Stimulated activated CD8-positive, alpha-beta memory T cell treated with anti-CD3 and anti-CD28 coated beads, Interleukin-2, amount 100 ng/mL, for 1 hour (primary cell): ENCODE measurements at places on chromosomes 3 and 15.

DNA sequence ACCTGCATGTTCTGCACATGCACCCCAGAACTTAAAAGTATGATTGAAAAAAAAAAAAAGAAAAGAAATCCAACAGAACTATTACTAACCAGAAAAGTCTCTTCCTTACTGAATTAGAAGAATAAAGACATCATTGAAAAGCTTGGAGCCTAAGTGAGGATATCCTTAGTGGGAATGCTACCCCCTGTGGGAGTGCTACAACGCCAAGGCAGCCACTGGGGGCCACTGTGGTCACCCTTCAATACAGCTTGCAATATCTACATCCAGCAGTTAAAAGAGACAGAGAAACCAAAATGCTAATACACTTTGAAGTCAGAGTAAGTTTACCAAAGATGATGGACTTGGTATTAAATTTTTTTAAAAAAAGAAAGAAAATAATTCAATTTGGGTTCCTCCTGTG is 292.0 kb downstream of the PLCL2 start:
- no peak for DNase-seq

GRCh38 chr3:76321614-76322013 is 536.3 kb upstream of the ZNF717 start:
- no peak for DNase-seq

DNA sequence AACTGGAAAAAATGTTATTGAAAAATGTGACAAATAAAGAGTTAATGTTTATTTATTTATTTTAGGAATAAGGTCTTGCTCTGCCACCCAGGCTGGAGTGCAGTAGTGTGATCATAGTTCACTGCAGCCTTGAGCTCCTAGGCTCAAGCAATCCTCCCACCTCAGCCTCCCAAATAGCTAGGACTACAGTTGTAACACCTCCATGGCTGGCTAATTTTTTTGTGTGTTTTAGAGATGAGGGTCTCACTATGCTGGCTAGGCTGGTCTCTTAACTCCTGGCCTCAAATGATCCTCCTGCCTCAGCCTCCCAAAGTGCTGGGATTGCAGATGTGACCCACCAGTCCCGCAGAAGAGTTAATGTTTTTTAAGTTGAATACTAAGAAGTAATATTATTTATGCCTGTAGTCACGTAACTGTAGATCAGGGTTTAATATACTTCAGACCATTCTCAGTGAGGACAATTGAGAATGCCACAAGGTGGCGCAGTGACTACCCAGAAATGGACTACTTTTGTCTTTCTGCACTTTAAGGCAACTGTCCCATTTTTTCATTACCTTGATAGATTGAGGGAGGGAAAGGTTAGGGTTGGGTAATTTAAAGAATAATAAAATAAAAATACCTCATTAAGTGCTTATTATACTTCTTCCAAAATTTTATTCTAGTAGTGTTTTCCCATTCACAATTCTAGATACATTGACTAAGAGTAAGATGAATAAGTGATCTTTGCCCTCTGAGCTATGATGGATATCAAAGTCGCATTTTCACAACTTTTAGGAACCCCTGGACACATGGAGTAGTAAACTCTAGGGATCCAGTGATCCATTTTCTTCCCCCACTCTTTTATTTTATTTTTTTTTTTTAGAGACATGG is 6.0 kb downstream of the MUC13 start:
- peak; percentile 20 for DNase-seq

- DNase-seq = no peak
These were observed 2.9 kb upstream of the RBM6 start for GRCh38 chr3:49937090-49937489.

DNA sequence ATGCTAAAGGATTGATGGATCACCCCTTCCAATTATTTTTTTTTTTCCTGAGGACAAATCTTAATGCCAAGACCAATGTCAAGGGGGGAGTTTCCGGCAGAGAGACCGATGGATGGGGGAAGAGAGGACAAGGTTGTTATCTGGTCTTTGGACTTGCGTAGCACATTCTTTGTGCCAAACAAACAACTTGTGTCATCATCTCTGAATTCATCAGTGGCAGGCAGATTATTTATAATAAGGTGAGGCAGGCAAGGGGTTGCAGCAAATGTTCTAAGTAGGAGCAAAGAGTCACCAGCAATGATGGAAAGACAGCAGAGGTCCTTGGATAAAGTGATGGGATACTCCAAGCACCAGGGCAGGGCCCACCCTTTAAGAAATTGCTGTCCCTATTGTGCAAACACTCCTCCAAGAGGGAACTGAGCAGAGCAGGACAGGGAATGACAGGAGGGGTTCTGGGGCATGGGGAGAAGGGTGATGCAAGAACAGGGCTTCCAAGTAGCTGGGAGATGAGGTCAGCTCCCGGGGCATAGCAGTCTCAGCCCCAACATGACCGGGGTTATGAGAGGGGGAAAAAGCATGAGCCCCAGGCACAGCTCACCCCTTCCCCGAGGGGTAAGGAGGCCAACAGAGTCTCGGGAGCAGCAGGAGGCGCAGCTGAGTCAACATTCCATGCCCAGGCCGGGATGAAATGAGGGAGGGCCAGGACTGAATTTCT is 57.4 kb downstream of the ANXA2 start:
- no peak for DNase-seq

DNA sequence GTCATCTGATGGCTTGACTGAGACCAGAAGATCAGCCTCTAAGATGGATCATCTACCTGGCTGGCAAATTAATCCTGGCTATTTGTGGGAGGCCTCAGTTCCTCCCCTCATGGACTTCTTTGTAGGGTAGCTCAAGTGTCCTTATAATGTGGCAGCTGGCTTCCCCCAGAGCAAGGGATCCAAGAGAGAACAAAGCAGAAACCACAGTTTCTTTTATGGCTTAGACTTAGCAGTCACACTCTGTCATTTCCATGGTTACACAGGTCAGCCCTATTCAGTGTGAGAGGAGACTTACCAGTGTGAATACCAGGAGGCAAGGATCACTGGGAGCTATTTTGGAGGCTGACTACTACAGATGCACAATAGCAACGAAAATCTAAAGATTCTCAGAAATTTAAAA is 15.3 kb upstream of the ARL14 start:
- no peak for DNase-seq

- no peak for DNase-seq
These were observed 43.5 kb downstream of the PHC3 start for GRCh38 chr3:170137986-170138385.

- DNase-seq = no peak
These were observed 79.8 kb downstream of the CNTN6 start for GRCh38 chr3:1172644-1173043.

DNA sequence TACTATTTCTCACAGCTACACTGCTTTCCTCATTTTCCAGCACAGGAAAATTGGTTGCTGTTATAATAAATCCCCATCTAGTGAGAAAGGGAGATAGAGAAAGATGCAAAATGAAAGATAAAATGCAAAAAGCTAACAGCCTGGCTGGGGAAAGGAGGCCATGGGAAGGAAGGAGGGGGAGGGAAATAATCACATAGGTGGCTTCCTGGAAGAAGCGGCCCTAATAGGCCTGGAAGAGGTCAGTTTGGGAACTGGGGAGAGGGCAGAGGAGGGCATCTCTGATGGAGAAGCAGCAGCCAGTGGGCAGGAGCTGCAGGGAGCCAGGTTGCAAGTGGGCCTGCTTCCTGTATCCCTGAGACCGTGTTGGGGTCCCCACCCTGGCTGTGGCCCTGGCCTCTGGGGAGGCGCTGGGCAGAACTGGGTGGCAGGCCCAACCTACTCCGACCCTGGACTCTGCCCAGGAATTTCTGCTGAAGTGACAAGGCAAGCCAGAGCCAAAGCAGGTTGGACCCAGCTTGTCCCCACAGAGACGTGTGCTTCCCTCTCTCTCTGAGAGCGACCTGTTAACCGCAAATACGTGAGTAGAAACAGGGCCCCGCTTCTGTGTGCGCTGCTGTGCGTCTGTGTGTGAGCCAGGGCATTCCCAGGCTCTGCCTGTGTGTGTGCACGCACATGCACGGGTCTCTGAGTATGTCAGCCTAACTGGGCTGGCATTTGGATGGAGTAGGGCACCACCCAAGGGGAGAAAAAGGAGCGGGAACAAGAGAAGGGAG is 1.9 kb downstream of the SLC28A1 start:
- DNase-seq = no peak

GRCh38 chr15:44219073-44219472 is 24.0 kb upstream of the FRMD5 start:
- DNase-seq = no peak

- DNase-seq = no peak
These were observed 186.9 kb upstream of the TLE3 start for GRCh38 chr15:70284438-70285214.

GRCh38 chr3:80259736-80260135 is 491.9 kb upstream of the ROBO1 start:
- DNase-seq = no peak

DNA sequence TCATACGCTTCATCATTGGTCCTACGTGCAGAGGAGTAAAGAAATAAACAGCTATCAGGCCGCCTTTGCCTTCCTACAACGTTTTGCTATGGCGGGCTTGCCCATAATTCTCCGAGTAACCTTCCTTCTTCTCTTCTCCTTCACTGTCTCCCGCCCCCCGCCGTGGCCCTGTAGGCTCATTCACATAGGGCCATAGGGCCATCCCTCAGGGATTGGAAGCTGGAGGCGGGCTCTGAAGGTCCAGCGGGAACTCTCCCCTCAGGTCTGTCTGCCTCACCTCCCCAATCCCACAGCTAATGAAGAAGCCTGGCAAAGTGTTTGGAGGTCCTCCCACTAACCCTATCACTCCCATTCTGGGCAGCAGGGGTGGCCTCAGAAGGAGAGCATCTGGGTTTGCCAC is 43.6 kb downstream of the SEMA5B start:
- DNase-seq = no peak

GRCh38 chr3:196117809-196118208 is 35.9 kb upstream of the TFRC start:
- no peak for DNase-seq

- no peak for DNase-seq
These were observed 22.2 kb upstream of the FBN1 start for GRCh38 chr15:48667701-48668100.

GRCh38 chr3:149806171-149806778 is 6.7 kb upstream of the RNF13 start:
- DNase-seq = no peak

DNA sequence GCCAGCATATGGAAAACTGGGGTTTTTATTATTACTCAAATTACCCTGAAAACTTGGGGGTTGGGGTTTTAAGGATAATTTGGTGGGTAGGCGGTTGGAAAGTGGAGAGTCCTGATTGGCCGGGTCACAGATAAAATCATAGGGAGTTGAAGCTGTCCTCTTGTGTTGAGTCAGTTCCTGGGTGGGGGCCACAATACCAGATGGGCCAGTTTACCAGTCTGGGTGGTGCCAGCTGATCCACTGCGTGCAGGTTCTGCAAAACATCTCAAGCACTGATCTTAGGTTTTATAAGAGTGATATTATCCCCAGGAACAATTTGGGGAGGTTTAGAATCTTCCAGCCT is 4.9 kb upstream of the ZNF662 start:
- no peak for DNase-seq

DNA sequence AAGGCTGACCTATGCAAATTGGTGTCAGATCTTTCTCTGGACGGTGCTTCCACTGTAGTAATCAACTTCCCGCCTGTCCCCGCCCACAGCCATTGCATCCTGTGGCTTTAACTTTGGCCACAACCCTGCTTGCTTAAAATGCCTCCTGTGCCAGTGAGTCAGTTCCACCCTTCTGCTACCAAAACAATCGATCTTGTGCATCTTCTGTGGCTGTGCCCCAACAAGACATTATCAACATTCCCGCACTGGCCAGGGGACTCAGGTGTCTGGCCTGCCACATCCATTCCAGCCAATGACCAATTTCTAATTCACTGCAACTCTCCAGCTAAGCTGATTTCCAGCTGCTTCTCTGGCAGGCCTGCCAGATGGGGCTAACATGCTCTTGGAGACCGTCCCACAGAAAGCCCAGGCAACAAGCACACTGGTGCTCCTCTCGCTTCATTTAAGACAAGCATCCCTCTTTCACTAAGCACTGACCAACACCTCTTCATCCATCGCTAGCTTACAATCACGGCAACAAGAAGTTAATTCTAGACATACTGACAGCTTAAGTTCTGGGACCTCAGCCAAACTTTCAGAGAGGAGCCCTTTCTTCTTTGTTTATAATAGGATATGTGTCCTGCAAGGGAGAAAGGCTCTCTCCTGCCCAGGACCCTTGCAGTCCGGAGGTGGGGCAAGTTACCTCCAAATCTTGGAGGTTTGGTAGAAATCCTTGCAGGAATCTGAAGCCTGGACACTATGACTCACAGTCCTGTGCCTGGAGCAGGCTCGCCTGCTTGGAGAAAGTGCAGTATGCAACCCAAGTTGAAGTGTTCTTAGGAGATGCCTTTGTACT is 6.7 kb downstream of the CA12 start:
- no peak for DNase-seq

DNA sequence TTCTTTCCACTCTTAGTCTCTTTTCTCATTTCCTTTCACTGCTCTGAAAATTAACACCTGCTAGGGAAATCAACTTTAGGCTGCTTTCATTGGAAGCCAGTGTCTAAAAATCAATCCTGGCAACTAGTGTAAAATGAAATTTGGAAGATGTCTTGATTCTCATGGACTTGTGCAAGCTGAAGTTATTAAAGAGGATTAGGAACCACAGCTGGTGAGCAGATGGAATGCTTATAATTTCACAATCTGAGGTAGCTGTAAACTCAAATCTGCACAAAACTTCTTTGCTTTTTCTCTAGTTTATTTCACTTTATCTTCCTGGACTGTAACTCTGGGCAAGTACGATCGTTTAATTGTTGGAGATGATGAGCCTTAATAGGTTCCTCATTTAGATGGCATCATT is 175.6 kb downstream of the GHSR start:
- no peak for DNase-seq

- no peak for DNase-seq
These were observed at the start of gene SLC6A20 for GRCh38 chr3:45795882-45796765. Gene SLC6A20, minus strand, starts transcription at chr3:45796536. Its CDS starts 117 bp downstream, at chr3:45796419.

DNA sequence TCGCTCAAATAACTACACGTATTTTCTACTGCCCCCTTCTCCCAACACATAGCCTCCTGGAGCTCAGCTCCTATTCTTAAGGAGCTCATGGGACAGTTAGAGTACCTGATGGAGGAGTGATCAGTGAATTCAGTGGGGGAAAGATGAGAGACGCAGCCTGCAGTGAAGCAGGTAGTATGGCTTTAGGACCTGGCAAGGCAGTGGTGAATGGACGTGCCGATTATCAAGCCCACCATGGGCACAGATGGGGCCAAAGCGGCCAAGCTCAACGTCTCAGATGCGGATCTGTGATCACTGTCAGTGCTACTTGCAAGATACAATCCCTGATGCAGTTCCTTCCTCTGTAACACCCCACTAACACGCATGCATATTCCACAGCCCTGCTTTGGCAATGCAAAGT is 45.8 kb upstream of the ATP2B2 start:
- no peak for DNase-seq

- no peak for DNase-seq
These were observed 84.1 kb downstream of the LRIG1 start for GRCh38 chr3:66416556-66417304.

GRCh38 chr3:107612664-107613084 is 89.9 kb downstream of the BBX start:
- DNase-seq = no peak

DNA sequence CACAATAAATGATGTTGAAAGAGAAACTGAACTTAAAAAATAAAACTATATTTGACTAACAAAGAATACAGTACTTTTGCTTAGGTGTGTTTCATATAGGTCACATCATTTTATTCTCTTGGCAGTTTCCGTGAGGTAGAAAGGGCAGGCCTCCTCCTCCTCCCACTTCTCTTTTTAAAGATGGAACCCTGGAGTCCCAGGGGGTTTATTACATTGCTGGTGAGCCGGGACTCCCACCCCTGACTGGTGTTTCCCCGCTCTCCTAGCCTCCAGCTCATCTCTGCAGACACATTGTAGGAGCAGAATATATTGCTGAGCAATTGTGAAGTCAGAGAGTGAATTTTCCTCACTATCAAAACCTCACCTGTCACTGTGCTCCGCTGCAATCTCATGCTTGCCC is 30.0 kb downstream of the ZDHHC23 start:
- DNase-seq = no peak
